ENCODE measurements at places on chromosomes 1 and 21.

- DNase-seq, result no peak
These were observed 472.1 kb downstream of the PTPRU start for GRCh38 chr1:29708381-29708780.

DNA sequence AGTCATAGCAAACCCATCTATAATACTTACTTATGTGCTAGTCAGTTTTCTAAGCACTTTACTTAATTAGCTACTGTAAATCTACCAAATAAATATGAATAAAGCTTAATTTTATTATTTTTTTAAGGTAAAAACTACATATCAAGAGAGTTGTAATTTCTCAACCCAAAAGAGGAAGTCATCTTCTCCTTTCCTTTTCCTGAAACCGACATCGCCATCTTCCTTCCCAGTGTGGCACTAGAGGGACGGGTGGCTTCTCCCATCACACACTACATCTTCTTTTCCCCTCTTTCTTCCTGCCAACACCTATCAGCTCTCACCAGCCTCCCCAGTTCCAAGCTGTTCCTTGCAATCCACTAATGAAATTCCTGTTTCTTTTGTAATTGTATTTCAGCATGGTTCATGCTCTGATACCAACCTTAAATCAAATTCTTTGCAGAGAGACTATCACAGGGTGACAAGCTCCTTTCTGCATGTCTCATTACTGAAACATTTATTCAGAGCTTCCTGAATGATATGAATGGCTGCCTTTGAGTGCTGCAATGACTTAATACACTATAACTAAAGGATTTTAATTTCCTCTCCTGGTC lies 251.6 kb upstream of the FAM78B start:
- no peak for DNase-seq

- DNase-seq, result no peak
These were observed 38.8 kb downstream of the PARP1 start for GRCh38 chr1:226369110-226369509.

DNA sequence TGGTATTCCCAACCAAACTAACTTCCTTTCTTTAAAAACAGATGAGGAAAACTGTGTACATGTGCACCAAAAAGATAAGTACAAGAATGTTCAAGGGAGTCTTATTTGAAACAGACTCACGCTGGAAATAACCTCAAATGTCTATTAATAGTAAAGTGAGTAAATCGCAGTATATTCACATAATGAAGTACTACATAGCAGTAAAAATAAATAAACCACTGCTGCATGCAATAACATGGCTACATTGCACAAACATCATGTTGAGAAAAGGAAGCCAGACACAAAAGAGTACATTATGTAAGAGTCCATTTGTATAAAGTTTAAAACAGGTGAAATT lies 5.2 kb upstream of the DENND2D start:
- DNase-seq, result no peak

DNA sequence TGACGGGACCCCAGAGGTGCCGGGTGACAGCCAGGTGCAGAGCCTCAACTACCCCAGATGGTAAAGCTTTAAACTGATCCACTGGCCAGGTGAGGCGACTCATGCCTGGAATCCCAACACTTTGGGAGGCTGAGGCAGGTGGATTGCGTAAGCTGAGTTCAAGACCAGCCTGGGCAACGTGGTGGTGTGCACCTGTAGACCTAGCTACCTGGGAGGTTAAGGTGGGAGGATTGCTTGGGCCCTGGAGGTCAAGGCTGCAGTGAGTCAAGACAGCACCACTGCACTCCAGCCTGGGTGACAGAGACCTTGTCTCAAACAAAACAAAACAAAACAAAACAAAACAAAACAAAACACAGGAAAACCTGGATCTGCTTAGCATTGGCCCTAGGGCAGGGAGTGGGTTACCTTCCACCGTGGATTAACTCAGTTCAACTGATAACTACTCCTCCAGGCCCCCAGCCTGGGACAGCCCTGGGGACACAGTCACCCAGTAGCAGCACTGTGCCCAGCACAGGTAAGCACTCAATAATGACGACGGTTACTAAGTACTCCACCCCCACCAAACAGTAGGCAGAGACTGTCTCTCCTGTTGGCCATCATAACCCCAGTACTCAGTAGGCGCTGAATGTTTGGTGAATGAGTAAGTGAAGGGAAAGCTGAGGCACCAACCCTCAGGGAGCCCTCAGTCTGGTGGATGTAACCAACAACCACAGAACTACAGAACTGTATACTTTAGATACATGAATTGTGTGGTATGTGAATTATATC lies 21.6 kb downstream of the SLC66A1 start:
- no peak for DNase-seq
